ENCODE measurements at places on chromosomes 16 and 17.

- DNase-seq = peak; percentile 18
Observed at GRCh38 chr17:48259694-48260291, 152.2 kb downstream of the SNX11 start.

- DNase-seq = no peak
Observed at GRCh38 chr16:62201911-62202310, 165.7 kb upstream of the CDH8 start.

GRCh38 chr17:60134396-60135150 lies 15.2 kb upstream of the CA4 start:
- peak; percentile 56 for DNase-seq

DNA sequence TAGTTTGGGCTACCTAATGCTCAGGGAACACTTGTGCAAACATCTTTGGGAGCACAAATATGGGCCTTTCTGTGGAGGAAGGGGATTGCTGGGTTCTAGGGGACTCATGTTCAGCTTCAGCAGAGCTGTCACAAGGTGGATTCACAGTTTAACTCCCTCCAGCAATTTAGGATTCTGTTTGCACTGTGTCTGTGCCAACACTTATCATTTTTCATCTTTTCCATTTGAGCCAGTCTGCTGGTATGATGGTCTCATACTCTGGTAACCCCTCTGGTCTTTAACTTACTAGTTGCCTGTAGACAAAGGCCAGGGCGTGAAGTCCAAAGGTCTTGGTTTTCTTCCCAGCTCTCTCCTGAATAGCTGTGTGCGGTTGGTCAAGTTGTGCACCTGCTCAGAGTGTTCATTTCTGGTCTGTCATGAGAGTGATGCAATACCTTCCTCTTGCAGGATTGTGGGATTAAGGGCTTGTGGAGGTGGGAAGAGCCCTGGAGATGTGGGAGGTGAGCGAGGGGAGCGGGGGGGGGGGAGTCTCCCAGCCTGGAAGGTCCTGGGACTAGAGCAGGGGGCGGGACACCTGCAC lies 152.6 kb downstream of the CMIP start:
- DNase-seq = no peak

DNA sequence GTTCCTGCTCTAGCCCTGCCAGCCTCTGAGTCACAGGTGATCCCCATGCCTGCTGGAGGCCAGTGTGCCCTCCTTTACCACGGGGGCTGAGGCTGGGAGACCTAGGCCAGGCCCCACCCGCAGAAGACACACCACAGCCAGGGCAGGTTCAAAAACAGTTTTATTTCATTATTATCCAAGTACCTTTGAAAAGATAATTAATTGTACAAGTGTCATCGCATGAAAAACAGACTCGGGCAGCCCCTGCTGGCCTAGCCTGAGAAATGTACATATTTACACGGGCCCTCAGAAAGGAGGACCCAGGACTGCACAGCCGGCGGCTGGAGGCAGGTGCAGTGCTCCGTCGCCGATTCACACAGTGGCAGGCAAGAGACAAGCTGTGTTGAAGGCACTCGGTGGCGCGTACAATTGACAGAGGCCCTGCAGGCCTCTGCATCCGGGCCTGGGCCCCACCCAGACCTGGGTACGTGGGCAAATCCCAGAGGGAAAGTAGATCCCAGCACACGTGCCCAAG lies 4.4 kb downstream of the PDIA2 start:
- no peak for DNase-seq

DNA sequence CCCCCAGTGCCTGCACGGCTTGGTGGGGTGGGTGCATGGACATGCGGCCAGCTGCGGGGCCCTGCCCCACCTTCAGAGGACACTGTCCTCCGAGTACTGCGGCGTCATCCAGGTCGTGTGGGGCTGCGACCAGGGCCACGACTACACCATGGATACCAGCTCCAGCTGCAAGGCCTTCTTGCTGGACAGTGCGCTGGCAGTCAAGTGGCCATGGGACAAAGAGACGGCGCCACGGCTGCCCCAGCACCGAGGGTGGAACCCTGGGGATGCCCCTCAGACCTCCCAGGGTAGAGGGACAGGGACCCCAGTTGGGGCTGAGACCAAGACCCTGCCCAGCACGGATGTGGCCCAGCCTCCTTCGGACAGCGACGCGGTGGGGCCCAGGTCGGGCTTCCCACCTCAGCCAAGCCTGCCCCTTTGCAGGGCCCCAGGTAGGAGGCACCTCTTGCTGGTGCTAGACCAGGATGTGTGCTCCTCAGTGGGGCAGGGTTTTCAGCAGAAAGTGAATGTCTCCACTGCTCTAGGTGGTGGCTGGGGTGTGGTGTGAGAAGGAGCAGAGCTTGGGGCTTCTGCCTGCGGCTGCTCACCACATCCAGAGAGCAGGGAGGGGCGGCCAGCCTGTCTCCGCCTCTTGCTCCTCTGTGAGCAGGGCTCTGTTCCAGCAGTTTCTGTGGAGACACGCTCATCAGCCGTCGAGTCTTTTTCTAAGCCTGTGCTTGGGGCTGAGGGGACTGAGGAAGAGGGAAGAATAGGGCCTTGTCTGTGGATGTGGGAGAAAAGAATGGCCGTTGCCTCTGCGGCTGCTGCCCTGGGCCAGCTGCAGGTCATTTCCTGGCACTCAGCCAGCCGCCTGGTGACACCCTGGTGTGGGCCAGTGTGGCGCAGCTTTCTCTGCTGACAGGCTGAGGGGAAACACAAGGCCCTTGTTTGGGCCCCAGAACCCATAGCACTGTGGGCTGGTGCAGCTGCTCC lies 2.2 kb downstream of the ZNF276 start:
- peak; percentile 78 for DNase-seq

DNA sequence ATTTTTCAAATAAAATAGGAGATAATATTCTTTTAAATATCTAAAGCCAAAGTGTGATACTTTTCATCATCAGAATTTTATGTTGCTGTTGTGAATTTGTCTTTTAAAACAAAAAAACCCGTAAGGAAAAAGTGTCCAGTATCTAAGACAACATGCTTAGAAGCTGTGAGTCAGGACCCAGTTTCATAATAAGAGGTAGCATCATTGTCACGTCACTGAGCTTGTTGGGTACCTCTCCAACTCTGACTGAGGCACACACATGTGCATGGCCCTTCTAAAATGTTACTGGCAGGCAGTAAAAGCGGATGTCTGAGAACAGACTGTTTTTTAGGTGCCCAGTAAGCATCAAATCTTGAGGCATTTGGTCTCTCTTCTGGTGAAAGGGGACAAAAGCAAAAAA lies 2.5 kb downstream of the CIAPIN1 start:
- peak; percentile 10 for DNase-seq

DNA sequence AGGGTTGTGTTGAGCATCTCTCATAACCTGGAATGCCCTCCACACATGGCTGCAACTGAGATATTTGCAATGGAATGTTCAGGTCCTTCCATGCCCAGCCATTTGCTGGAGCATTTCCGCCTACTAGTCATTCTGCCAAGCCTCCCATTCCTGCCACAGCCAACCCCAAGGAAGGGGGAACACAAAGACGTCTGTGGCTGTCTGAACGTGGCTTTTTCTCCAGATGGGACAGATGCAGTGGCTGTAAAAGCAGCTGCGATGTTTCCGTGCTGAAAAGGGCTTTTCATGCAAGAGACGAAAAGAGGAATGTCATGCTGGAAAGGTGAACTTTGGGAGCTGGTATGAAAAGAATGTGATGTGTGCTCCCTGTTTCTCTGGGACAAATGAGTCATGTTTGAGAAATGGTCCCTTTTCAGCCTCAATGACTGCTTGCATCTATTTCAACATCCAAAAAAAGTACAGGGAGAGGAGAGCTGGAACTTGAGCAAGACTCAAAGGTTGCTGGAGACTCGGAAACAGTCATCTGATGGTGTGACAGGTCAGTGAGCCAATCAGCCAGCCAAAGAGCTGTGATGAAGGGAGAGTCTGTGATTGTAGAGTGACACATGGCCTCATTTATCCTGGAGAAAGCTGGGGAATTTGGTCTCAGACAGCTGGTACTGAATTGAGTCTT lies 208.9 kb downstream of the SHISA9 start:
- DNase-seq = no peak
